ENCODE measurements at places on chromosomes 1 and 21. TPM values are rescaled to one million over a fixed set of nuclear protein-coding genes. Genes with fewer than 3 reads are reported as not detected.

SLFNL1 gene
- total RNA-seq, result 0.02 TPM

SERTAD4 gene
- 0.52 TPM for total RNA-seq

AIRE gene
- not detected for total RNA-seq

UBXN10 gene
- not detected for total RNA-seq

TTLL7 gene
- 1.9 TPM for total RNA-seq

BGLAP gene
- total RNA-seq, result 0.32 TPM

PCP4L1 gene
- total RNA-seq, result 0.06 TPM

SERPINC1 gene
- 0.07 TPM for total RNA-seq

COL8A2 gene
- total RNA-seq, result 0.10 TPM

OLFM3 gene
- not detected for total RNA-seq

LDLRAD1 gene
- total RNA-seq, result not detected

TNFRSF8 gene
- total RNA-seq, result 0.10 TPM

IPO9 gene
- total RNA-seq, result 24.6 TPM

NPHS2 gene
- total RNA-seq, result not detected

FNBP1L gene
- 26.6 TPM for total RNA-seq

GJA8 gene
- not detected for total RNA-seq

CR2 gene
- total RNA-seq, result not detected

DNAH14 gene
- 15.2 TPM for total RNA-seq

PRAMEF11 gene
- total RNA-seq, result not detected

All from A549 treated with AZD2906 at 1 μM for 4 hours (cell line).